ENCODE measurements at places on chromosomes 11 and 22. TPM values are rescaled to one million over a fixed set of nuclear protein-coding genes. Genes with fewer than 3 reads are reported as not detected.
A peak's percentile ranks its signal among the peaks of the same experiment; 100 is the strongest.

- H3K4me1 ChIP-seq, result no peaks in the 10 kb centered on the region
- H3K27ac ChIP-seq, result no peak overlapping the region
- H3K4me3 ChIP-seq, result no peak overlapping the region
- DNase-seq, result no peak
- H3K36me3 ChIP-seq, result no peaks in the 10 kb centered on the region
Measured at GRCh38 chr22:33124471-33124870, 66.3 kb upstream of the SYN3 start.

GRCh38 chr11:23976841-23977271, 520.0 kb upstream of the LUZP2 start:
- no peaks in the 10 kb centered on the region for H3K36me3 ChIP-seq
- no peaks in the 10 kb centered on the region for H3K4me1 ChIP-seq
- H3K4me3 ChIP-seq, result no peak overlapping the region
- no peak overlapping the region for H3K27ac ChIP-seq

GRCh38 chr11:105458071-105458470, 151.8 kb upstream of the GRIA4 start:
- no peak for DNase-seq
- no peaks in the 10 kb centered on the region for H3K36me3 ChIP-seq
- H3K27me3 ChIP-seq, result peaks cover 1% of the 10 kb centered on the region
- no peak overlapping the region for H3K4me3 ChIP-seq
- no peaks in the 10 kb centered on the region for H3K4me1 ChIP-seq

DNA sequence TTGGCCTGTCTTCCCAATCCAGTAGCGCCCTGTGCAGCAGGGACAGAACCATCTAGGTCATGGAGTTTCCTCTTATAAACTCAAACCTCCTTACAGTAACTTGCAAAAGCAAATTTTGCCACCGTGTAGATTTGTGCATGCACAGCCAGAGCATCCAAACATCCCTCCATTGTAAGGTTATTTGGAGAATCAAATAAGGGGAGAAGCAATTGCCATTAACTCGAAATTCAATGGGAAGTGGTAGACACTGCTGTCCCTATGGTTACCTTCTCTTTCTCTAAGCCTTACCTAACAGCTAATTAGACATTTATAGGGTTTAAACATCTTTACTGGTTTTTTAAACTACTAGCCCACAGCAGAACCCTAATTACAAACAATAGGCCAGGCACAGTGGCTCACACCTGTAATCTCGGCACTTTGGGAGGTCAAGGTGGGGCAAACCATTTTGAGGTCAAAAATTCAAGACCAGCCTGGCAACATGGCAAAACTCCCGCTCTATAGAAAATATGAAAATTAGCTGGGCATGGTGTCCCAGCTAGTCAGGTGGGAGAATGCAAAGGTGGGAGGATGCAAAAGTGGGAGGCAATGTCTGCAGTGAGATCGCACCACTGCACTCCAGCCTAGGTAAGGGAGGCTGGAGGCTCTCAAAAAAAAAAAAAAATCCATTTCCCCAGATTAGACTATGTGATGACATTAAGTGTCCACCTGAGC, 6.6 kb downstream of the HSPA8 start:
- peaks cover 53% of the 10 kb centered on the region for H3K36me3 ChIP-seq
- H3K4me1 ChIP-seq, result peaks cover 39% of the 10 kb centered on the region
- H3K27ac ChIP-seq, result peak overlapping the region; percentile 99
- H3K27me3 ChIP-seq, result no peaks in the 10 kb centered on the region

- H3K27me3 ChIP-seq, result no peaks in the 10 kb centered on the region
- no peak overlapping the region for H3K27ac ChIP-seq
- H3K4me3 ChIP-seq, result no peak overlapping the region
Measured at GRCh38 chr11:132087148-132087547, 716.7 kb downstream of the NTM start.

NXPE1 gene
- not detected for total RNA-seq
